ENCODE measurements at places on chromosomes 2 and 18.

DNA sequence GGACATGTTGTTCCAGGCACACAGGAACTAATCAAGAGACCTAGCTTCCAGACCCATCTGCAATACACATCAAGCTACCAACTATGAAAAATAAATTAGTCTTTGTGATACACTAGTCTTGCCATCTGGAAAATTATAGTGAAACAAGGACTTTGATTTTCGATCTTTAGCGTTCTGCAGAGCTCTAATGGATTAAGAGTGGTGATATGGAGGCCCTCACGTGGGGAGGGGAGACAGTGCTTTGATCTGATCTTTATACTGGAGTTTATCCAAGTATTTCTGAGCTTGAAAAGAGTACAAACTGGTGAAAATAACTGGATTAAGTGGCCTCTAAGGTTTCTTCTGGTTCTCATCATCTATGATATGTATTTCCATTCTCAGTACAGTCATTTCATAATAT is 273.4 kb upstream of the CDH7 start:
- no peak for DNase-seq

GRCh38 chr2:218221000-218221399 is 4.0 kb downstream of the ARPC2 start:
- no peak for DNase-seq

DNA sequence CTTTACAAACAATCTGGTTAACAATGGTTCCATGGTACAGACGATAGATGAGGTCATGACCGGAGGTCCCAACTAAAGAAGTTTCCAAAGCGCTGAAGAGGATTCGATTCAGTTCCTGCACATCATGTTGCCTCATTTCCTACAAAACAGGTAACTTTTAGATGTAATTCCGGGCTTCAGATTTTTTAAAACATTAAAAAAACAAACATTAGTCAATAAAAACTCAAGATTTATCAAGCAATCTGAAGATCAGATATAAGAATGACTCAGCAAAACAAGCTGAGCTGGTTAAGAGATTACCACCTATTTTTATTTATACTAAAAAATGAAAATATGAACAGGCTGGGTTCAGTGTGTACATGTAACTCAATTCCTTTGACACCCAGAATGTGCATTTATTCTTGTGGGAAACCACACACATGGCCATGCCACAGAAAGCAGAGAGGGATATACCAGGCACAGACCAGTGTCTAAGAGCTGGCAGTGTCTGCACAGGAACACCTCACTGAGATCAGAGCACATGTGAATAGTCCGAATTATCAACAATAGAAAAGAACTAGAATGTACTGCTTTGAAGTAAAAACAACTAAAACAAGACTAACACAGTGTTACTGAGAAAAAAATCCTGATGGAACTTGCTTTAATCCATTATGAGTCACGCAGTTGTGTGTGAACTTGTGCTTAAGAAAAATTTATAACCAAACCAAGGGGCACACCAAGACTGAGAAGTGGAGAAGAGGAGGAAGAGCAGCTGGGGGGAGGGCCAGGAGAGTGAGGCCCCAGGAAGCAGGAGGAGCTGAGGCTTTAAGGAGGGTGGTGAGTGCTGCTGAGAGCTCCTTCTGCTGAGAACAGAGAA is 9.5 kb downstream of the USP40 start:
- no peak for DNase-seq

GRCh38 chr2:78416625-78417300 is 608.7 kb upstream of the REG3G start:
- DNase-seq, result no peak

- DNase-seq, result no peak
Observed at GRCh38 chr2:179524809-179525339, 260.2 kb upstream of the SESTD1 start.

DNA sequence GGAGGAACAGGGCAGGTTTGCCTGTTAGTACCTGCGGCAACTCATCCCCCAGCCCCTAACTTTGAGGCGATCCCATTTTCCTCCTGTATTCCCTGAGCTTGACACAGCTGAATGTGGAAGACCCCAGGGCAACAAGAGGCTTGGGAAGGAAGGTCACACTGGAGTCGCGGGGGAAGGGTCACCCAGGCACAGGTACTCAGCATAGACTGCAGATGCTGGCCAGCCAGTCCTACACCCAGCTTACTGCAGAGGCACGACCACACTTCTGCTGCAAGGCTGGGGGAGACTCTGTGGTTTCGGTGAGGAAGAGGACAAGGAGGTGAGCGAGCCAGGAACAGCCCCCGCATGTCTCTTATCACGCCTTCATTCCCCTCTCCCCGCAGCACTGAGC is 91.5 kb downstream of the MALT1 start:
- DNase-seq, result no peak

DNA sequence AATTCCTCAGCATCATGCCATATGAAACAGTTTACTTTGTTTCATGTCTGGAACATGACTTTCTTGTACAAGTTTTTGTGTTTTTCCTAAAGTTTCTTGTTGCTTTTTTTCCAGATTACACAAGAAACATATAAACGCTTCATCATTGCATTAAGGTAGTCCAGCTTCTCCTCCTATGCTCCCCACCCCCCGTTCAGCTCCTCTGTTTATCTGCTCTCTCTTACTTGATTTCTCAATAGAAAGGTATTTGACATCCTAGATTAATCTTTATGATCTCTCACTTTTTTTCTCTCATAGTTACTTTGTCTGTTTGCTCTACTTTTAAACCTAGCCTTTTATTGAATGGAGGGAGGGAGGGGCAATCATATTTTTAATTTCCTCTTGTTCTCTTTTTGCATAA is 25.4 kb downstream of the SLC40A1 start:
- DNase-seq, result no peak

DNA sequence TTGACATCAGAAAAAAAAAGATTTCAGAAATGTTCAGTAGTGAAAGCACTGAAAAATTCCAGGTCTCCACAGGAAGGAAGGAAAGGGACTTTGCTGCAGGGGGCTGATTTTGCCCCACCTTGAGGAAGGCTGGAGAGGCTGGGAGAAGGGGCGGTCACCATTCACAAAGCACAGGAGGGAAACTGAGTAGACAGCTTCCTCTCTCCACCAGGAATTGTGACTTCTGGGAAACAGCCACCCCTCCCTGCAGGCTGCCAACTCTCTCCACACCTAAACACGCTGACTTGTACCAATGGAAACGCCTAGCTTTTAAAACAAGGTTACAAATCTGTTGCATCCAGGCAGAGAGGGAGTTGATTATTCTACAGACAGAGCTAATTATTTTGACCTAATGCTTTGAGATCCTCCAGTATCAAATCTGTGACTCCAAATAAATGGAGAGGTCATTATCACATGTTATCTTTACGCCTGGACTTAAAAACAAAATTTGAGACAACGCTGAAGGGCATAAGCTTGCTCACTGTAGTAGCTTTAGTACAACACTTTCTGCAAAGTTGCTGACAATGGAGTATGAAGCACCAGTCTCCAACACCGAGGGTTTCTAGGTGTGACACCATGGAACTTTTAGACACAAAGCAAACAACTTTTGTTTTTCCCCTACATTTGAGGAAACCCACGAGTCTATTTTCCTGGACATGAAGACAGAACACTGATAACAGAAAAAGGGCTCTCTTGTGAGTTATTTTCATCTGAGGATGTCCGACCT is 42.7 kb downstream of the EPHA4 start:
- no peak for DNase-seq

DNA sequence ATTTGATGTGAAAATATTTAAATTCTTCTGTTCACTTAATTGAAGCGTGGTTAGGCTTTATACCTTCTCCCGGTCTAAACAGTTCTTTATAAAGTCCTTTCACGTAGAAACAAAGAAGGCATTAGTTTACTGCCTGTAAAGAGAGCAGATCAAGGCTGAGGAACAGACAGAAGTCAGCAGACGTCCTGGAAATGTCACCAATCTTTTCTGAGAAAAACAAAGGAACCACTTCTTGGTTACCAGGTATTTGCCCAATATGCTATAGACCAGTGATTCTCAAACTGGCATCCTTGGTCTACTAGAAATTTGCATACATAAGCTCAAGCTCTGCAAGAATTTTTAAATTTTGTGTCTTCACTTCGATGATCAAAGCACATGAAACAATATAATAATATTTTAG is 89.2 kb upstream of the STK17B start:
- DNase-seq, result no peak

DNA sequence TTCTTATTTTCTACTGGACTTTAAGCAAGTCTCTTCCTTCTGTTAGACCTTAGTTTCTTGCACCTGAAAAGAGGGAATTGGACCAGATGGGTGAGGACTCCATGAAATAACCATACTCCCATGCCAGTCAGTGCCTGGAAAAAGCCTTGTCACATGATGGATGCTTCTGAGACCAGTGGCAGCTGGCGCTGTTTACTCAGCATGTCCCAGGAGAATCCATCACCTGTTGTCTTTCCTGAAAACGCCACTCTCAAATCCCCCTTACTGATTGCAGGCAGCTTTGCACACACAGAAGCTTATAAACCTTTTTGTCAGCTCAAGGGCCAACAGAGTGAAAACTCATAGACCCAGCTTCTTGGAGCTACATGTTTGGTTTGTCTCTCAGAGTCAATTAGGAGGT is 117.6 kb downstream of the POLE4 start:
- DNase-seq, result no peak

- DNase-seq, result no peak
Observed at GRCh38 chr18:31723990-31724711, 36.5 kb downstream of the SLC25A52 start.

DNA sequence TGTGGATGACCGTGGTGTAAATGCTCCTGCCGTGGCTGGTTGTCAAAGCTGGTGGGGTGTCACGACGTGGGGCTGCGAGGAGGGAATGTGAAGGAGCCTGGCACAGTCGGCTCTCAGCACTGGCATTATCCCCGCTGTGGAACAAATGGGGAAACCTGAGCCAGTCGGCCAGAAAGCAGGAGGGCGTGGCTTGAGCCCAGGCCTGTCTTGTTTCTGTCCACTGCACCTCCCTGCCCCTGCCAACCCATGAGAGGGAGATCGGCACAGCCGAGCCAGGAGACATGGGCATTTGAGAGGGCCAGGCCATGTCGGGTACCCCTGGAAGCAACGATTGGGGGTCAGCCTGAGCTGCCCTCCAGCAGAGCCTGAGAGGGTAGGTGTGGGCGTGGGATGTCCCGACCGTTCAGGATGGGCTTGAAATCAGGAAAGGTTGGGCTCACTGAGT is 44.5 kb downstream of the PDIA6 start:
- no peak for DNase-seq

GRCh38 chr2:186919296-186919695 is 70.3 kb upstream of the ZSWIM2 start:
- DNase-seq, result no peak

GRCh38 chr2:196076778-196077568 is 8.3 kb upstream of the DNAH7 start:
- no peak for DNase-seq

GRCh38 chr2:144378551-144378950 is 141.4 kb downstream of the ZEB2 start:
- no peak for DNase-seq

GRCh38 chr2:217943446-217944321 is 59.1 kb downstream of the TNS1 start:
- no peak for DNase-seq

DNA sequence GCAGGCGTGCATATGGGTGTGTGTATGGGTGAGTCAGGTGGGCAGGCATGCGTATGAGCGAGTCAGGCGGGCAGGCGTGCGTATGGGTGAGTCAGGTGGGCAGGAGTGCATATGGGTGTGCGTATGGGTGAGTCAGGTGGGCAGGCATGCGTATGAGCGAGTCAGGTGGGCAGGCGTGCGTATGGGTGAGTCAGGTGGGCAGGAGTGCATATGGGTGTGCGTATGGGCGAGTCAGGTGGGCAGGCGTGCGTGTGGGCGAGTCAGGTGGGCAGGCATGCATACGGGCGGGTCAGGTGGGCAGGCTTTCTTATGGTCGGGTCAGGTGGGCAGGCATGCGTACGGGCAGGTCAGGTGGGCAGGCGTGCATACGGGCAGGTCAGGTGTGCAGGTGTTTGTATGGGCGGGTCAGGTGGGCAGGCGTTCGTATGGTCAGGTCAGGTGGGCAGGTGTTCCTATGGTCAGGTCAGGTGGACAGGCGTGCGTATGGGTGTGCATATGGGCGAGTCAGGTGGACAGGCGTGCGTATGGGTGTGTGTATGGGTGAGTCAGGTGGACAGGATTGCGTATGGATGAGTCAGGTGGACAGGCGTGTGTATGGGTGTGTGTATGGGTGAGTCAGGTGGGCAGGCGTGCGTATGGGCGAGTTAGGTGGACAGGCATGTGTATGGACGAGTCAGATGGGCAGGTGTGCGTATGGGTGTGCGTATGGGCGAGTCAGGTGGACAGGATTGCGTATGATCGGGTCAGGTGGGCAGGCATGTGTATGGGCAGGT is 28.7 kb upstream of the KLF11 start:
- no peak for DNase-seq

DNA sequence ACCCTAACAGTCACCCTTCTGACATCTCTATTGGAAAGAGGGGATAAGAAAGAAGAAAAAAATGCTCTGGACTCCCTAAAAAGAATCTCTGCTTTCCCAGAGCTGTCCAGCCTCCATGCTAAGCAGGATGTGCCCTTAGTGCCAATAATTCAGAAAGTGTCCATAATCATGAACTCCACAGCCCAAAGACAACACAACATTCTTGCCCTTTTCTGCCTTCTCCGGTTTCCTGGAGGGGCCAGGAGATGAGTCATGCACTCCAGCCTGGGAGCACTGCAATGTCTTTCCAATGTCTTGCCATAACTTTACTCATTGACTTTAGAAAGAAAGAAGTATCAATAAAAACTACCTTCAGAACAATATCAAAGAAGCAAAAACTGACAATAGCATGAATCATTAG is 44.0 kb downstream of the KLF7 start:
- no peak for DNase-seq

- no peak for DNase-seq
Observed at GRCh38 chr2:501130-501529, 176.1 kb downstream of the TMEM18 start.

DNA sequence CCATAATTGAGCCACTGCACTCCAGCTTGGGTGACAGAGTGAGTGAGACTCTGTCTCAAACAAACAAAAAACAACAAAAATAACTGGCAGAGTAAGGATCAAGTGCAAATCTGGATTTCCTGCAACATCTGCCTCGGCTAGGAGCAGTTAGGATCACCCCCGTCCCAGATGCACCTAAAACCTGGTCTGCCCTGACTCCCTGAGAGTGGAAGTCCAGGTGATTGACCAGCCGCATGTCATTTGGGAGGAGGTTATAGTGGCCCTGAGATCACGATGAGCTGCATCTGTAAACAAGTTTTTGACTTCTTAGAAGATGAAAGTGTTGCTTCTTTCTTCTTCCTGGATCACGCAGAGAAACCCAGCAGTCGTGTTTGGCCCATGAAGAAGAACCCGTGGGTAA is 5.0 kb upstream of the ESPNL start:
- no peak for DNase-seq

- DNase-seq, result no peak
Observed at GRCh38 chr2:225464346-225465025, 65.0 kb downstream of the NYAP2 start.

DNA sequence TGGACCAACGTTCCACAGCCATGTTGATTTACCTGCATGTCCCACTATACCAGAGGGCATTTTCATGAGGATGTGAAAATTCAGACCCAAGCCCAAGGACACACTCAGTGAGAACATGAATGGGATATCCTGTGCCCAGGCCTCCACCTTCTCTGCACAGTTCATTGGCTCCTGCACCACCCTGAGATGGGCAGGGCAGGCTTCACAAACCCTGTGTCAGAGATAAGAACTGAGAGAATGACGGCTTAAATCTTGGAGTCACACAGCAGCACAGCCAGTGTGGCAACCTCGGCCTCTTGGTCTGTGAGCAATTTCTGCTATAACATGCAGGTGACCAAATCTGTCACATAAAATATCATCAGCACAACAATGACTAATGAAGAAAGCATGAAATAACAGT is 71.9 kb downstream of the UXS1 start:
- DNase-seq, result no peak
